Midbrain (tissue), 1 donor: ENCODE measurements at places on chromosomes 2 and 18.

DNA sequence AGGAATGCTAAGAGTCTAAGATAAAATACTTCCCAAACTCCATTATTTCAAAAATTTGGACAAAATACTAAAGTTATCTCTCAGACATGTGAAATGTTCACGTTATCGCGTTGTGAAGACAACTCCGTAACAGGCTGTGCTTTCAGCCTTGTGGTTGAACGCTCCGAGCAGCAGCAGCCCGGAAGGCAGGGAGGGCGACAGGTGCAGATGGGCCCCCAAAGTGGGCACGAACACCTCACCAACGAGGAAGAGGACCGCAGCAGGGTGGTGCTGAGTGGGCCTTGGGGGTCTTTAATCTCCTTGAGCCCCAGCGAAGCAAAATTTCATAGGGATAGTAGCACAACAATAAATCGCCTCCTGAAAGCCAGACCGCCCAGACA is 1.0 kb upstream of the FAM110C start:
- no peak for DNase-seq

DNA sequence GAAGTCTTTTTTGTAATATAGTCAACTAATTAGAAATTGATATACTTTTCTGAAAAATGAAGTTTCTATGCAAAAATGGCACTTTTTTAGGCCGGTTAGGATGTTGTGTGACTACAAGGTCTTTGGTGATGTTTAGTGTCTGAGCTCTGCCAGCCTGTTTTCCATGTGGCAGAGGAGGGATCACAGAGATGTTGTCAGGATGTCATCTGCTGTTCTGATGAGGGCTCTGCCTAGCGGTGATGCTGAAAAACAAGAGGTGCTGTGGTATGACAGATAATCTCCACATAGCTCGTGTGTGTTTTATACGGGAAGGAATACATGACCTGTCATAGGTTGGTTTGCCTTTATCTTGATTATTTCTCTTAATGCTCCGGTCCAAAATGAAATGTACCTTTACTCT is 12.0 kb upstream of the IAH1 start:
- no peak for DNase-seq

DNA sequence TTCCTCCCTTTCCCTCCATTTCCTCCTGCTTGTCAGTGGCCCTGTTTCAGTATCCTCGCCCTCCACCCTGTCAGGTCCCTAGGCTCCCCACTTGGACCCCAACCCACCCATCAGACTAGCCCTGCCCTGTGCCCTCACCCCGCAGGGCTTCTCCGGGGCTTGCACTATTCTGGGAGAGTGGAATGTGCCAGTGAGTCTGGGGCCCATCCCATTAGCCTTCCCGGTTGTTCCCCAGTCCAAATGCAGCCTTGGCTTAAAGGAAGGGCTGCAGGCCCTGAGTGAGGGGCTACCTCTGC is 45.5 kb downstream of the MYO7B start:
- DNase-seq: no peak

- DNase-seq: no peak
Observed at GRCh38 chr18:27171993-27172392, 13.1 kb downstream of the CHST9 start.

DNA sequence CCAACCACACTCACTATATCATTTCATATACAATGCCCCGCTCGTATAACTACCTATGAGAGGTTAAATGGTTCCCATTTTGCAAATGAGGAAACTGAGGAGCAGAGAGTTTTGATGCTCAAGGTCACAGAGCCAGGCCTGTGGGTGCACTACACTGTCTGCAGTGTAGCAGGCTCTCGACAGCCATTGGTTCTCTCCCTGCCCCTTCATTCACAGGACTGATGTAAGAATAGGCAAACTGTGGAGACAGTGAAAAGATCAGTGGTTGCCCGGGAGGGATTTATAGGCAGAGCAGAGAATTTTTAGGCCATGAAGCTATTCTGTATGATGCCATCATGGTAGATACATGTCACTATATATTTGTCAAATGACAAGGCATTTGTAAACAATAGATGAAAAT is 39.0 kb upstream of the LBH start:
- no peak for DNase-seq

DNA sequence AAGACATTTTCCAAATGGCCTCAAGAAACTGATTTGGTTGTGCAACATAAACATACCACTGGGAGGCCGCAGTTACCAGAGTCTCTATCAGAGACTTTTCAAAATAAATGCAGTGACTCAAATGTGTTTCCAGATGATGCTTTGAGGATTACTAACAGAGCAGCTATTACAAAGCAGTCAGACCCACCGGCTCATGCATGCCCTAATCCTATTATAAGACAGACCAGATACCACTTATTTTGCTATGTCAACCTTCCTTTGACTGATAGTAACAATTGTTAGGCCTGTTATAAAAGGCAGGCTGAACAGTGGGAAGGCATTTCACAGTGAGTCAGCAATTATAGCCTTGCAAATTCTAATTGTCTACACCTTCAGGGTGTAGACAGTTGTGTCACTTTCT is 217.7 kb downstream of the LRRTM1 start:
- DNase-seq: no peak

- no peak for DNase-seq
Observed at GRCh38 chr2:144356402-144356801, 163.5 kb downstream of the ZEB2 start.

GRCh38 chr2:97660044-97660774 is 3.6 kb downstream of the ACTR1B start:
- DNase-seq: no peak

GRCh38 chr18:8997634-8998033 is 104.9 kb upstream of the NDUFV2 start:
- DNase-seq: no peak

DNA sequence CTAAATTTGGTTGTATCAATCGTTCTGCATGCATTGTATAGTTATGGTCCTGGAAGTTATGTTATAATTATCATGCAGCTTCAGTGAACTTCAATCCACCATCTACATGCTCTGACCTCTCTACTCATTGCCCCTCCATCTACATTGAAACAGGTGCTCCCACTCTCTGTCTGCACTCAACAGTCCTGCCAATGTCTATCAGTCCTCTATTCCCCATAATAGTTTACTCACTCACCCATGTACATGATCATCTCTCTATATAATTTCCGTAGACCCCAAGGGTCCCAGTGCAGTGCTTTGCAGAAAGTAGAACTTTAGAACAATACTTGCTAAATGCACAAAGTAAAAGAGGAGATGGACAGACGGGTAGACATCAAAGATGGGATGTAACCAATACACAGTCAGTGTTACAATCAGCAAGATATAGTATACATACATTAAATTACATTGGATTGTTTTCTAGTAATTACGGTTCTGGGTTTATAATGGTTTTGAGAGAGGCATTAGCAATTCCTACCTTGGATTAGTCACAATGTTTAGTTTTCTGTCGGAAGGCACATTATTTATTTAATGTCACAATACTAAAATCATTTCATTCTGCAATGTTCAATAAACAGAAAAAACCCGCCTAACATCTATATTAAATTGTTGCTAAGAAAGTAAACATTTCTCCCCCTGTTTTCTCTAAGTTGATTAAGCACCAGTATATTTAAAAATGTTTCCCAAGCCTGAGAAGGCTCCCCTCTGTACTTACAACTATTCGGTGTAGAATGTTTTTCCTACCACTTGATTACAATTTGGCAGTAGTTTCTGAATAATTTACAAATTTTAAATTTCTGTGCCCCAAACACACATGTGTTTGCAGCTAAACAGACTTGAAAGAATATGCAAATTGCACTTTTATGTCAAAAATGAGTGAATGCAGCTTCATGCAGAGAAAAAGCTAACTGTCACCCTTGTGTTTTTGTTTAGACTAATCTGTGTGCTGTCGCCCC is 94.4 kb upstream of the SIX2 start:
- no peak for DNase-seq

- no peak for DNase-seq
Observed at GRCh38 chr2:3278521-3279218, 98.9 kb downstream of the EIPR1 start.

GRCh38 chr2:39646267-39646666 is 19.4 kb upstream of the TMEM178A start:
- no peak for DNase-seq

GRCh38 chr2:41241325-41242000 is 789.6 kb upstream of the SLC8A1 start:
- DNase-seq: no peak

- DNase-seq: no peak
Observed at GRCh38 chr18:79798999-79799370, 1.2 kb downstream of the KCNG2 start.

- DNase-seq: no peak
Observed at GRCh38 chr18:12843420-12844350, 40.4 kb downstream of the PTPN2 start.

DNA sequence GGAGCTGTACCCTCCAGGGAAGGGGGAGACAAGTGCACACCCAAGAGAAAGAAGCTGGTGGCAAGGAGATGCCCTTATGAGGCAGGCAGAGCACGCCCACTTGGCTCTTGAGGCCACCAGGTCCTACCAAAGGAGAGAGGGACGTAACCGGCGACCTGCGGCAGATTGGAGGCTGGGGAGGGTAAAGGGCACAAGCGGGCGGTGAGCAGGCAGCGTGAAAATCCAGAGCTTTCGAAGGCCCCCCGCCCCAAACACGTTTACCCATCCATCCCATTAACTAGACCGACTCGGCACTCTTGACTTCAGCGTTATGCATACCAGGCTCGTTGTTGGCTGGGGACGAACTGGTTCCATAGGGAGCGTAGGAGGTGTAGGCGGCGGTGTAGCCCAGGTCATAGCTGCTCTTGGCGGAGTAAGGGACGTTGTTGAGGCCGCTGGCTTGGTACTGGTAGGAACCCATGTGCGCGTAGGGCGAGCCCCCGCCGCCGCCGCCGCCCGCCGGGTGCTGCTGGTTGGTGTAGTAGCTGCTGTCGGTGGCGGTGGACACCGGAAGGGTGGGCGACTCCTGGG is 794 bp downstream of the DLX2 start:
- DNase-seq: no peak

- DNase-seq: no peak
Observed at GRCh38 chr2:200172944-200173581, 133.4 kb upstream of the SPATS2L start.

- no peak for DNase-seq
Observed at GRCh38 chr2:204049635-204050034, 113.1 kb downstream of the ICOS start.

DNA sequence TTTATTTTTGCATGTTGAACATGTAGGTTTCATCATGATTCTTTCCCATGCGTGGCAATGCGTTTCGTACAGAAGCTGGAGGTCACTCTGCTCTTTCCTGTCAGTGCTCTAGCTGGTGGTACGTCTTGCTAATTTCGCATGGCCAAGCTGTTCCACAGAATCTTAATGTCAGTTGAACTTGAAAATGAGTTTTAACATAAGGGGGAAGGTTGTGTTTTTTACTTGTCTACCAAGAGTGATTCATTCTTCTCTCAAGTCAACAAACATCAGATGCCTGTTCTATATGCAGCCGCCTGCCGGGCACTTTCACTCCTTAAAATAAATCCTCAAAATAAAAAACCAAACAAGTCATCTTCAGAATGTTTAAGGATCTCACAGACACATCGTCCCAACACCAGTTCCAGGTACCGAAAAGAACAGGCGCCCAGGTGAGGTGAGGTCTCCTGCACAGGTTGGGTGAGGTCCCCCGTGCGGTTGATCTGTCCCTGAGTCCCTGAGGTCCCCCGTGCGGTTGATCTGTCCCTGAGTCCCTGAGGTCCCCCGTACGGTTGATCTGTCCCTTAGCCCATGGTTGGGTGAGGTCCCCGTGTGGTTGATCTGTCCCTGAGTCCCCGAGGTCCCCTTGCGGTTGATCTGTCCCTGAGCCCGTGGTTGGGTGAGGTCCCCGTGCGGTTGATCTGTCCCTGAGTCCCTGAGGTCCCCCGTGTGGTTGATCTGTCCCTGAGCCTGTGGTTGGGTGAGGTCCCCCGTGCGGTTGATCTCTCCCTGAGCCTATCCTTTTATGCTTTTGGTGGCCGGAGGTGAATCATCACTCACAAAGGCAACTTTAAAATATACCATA is 57.0 kb upstream of the KCNG2 start:
- no peak for DNase-seq

GRCh38 chr18:77905011-77905410 is 655.4 kb downstream of the GALR1 start:
- DNase-seq: no peak

DNA sequence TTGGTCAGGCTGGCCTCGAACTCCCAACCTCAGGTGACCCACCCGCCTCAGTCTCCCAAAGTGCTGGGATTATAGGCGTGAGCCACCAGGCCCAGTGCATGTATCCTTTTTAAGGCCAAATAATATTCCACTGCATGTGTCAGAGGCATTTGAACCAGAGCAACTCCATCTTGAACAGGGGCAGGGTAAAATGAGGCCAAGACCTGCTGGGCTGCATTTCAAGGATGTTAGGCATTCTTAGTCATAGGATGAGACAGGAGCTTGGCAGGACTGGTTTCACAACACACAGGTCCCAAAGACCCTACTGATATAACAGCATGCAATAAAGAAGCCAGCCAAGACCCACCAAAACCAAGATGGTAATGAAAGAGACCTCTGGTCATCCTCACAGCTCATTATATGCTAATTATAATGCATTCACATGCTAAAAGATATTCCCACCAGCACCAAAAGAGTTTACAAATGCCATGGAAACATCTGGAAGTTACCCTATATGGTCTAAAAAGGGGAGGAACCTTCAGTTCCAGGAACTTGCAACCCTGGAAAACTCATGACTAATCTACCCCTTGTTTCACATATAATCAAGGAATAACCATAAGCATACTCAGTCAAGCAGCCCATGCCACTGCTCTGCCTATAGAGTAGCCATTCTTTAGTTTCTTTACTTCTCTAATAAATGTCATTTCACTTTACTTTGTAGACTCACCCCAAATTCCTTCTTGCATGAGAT is 204.6 kb downstream of the RAB3GAP1 start:
- no peak for DNase-seq

GRCh38 chr2:62303788-62304187 is 107.9 kb downstream of the B3GNT2 start:
- DNase-seq: no peak

DNA sequence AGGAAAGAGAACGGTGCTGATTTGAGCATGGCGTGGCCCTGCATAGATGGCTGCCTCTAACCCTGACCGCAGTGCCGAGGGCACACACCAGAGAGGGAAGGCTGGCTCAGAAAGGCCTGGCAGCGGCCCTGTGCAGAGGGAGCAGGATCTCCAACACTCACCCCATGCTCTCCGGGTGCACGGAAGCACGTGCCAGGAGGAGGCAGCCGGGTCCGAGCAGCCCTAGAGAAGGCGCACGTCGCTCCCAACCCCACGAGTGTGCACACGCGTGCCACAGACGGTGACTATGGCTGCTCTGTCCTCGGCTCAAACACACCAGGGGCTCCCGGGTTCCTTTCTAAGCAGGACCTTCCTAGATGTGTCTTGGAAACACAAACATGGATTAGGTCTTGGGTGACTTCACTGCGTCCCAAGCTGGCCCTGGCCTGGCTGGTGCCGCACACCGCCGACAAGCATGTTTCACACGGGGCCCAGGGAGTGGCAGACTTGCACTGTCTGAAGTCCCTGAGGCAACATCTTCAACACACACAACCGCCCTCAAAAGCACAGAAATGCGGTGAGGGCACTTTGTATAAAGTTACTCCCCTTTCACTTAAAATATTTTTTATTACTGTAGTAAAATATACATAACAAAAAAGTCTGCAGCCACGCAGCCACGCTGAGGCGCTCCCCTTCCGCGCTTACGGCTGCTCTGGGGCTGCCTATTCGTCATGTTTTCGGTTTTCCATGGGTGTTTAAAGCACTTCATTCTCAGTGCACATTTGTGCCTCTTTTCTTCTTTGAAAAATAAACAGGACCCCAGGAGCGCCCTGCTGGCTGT is 110.0 kb downstream of the ZNF516 start:
- DNase-seq: no peak
